ENCODE measurements at places on chromosomes 2 and 18.

DNA sequence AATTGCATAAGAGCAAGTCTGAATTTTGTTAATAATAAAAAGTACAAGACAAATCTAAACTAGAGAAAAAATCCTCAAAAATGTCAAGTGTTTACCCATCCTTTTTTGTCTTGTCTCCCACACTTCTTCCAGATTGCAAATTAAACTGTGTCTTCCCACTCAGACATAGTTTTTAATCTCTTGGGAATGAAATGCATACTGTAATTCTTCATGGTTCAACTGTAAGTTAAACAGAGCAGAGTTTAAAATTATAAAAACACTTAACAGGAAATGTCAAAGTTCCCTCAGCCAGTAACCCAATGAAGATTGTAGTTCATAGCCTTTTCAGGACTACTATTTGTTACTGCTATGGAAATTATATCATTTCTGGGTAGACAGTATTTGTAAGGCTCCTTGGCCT, 171.8 kb downstream of the UBE2E3 start:
- H3K4me3 ChIP-seq = no peak overlapping the region
- DNase-seq = no peak

DNA sequence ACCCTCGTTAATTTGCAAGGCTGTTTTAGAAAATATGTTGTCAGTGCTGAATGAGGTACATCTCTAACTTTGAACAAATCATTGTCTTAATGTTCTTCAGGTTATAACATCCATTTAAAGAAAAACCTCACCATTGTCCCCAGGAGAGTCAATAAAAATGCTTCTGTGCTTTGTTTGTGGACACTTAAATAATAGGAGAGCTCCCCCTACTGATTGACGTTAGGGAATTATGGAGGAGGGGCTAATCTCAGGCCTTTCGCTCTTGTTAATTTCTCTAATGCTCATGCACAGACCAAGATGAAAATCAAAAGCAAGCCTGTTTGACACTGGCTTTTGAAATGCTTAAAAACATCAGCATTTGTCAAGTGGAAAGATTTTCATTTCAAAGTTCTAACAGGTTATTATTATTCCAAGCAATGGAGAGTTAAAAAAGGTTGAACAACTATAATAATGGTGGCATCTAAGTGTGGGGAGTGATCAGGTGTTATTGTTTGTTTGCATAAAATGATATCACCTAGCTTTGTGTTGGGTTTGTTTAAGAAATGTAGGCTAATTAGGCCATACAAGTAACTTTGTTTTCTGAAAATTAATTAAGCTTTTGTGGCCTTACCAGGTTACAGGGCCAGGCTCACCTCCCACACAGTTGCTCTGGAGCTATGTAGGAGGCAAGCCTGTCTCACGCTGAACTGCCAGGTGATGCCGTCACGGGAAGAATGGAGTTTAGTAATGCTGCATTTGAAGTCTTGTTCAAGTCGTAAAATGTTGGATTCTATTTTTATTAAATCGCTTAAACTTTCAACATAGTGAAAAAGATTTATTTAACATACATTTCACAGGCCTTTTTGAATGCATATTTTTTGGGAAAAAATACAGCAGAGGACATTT, 51.7 kb upstream of the SMIM21 start:
- no peak overlapping the region for H3K27ac ChIP-seq
- no peak overlapping the region for H3K4me3 ChIP-seq
- H3K27me3 ChIP-seq = no peaks in the 10 kb centered on the region
- H3K4me1 ChIP-seq = no peaks in the 10 kb centered on the region
- no peaks in the 10 kb centered on the region for H3K36me3 ChIP-seq

DNA sequence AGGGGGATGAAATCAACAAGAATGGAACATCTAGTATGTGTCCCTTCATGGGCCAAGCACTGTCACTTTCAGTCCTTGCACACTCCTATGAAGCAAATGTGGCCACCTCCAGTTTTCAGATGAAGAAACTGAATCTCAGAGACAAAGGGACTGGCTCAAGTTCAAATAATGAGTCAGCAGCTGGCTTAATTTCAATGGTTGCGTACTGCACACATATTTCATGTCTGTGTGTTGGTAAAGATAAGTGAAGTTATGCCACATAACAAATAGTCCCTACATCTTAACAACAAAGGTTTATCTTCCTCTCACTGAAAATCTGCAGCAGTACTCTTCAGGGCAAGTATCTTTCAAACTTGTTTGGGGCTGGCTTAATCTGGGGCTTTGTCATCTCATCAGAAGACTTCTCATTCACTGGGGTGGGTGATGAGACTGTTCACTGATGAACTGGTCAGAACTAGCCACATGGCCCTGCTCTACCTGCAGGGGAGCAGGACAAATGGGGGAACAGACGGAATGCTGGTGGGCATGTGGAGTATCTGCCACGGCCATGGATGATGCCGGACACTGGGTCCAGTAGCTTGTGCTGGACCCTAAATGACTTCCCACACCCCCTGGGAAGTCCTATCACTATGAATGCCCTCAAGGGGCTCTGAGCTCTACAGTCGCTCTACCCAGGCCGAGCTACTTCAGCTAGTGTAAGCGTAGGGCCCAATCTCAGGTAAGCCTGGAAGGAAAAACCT, 263.2 kb downstream of the CYP26B1 start:
- no peaks in the 10 kb centered on the region for H3K36me3 ChIP-seq
- no peaks in the 10 kb centered on the region for H3K27me3 ChIP-seq
- H3K4me1 ChIP-seq = no peaks in the 10 kb centered on the region
- DNase-seq = no peak

- H3K36me3 ChIP-seq = no peaks in the 10 kb centered on the region
- no peaks in the 10 kb centered on the region for H3K27me3 ChIP-seq
- no peaks in the 10 kb centered on the region for H3K4me1 ChIP-seq
- no peak overlapping the region for H3K27ac ChIP-seq
- DNase-seq = no peak
- H3K4me3 ChIP-seq = no peak overlapping the region
Observed at GRCh38 chr2:236631281-236631855, 61.7 kb downstream of the ACKR3 start.

GRCh38 chr2:25881764-25882163, 3.5 kb upstream of the ASXL2 start:
- no peaks in the 10 kb centered on the region for H3K36me3 ChIP-seq
- no peaks in the 10 kb centered on the region for H3K27me3 ChIP-seq
- no peak overlapping the region for H3K27ac ChIP-seq
- H3K4me1 ChIP-seq = no peaks in the 10 kb centered on the region
- no peak for DNase-seq

- H3K4me1 ChIP-seq = no peaks in the 10 kb centered on the region
- H3K4me3 ChIP-seq = no peak overlapping the region
Observed at GRCh38 chr18:57083485-57083884, 63.4 kb upstream of the BOD1L2 start.

DNA sequence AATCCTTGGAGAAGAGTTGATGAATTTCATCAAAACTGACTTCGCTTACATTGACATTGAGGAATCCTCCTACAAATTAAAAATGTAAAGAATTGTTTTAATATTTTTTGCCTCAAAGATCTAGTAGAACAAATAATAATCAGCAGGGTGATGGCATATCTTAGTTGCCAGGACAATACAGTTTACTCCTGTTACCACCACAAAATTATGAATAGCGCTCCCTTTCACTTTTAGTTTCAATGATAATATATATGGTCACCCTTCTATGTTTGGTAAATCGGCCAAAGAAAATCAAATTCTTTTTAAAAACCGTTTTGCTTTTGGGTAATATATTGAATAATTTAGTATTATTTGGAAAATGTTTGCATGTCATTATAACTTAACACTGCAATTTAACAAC, 39.0 kb downstream of the B4GALT6 start:
- H3K27ac ChIP-seq = no peak overlapping the region
- H3K27me3 ChIP-seq = no peaks in the 10 kb centered on the region
- no peak overlapping the region for H3K4me3 ChIP-seq
- no peaks in the 10 kb centered on the region for H3K4me1 ChIP-seq

- H3K4me1 ChIP-seq = no peaks in the 10 kb centered on the region
- H3K4me3 ChIP-seq = no peak overlapping the region
- H3K27ac ChIP-seq = no peak overlapping the region
- H3K27me3 ChIP-seq = no peaks in the 10 kb centered on the region
- peaks cover 3% of the 10 kb centered on the region for H3K36me3 ChIP-seq
- DNase-seq = peak; percentile 36
Observed at GRCh38 chr2:101843048-101843447, 145.5 kb downstream of the MAP4K4 start.
